Uterine smooth muscle cell (primary cell): ENCODE measurements at places on chromosomes 3 and 15. TPM values are rescaled to one million over a fixed set of nuclear protein-coding genes. Genes with fewer than 3 reads are reported as not detected.

Gene BLM
- 1.7 and 9.7 TPM in 2 replicates for total RNA-seq

Gene TMEM212
- total RNA-seq = 0.11 TPM in 1 of 2 replicates, not detected in the other

Gene DUOXA2
- not detected in 2 replicates for total RNA-seq

Gene CYP1A2
- not detected in 2 replicates for total RNA-seq
